ENCODE measurements at places on chromosomes 1 and 21.

DNA sequence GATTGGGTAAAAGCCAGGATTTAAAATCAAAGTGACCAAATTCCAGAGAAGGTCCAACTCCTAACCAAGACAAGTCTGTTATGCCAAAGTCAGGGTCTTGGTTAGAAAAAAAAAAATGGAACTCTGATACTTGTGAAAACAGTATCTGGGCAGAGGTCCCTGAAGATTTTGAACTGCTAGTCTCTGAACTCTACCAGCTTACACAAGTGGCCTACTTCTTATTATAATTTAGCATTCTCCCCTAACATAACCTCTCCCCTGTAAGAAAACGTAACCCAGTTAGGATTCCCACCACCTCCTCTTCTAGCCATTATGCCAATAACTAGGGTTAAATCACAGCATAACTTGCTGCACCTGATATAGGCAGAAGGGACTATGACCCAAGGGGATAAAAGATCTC lies 220.5 kb downstream of the COL24A1 start:
- DNase-seq = no peak

- DNase-seq = no peak
These were observed 42.1 kb downstream of the CAMK2N1 start for GRCh38 chr1:20443703-20444586.

DNA sequence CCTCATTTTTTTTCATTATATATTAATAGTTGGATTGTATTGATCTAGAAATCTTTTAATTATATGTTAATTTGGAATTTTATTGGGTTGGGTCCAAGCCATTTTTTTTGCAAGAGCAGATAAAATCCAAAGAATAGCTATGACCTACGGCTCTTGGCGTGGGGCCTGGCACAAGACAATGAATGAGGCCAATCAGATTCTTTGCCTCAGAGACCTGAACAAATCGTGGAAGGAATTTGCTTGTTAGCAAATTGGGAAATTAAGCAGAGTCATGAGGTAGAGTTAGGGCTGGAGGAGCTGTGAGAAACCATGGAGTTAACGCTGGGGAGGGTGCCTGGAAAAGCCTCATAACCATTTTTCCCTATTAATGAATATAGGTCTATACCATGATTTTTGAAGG lies 40.1 kb downstream of the CAMSAP2 start:
- DNase-seq = no peak

DNA sequence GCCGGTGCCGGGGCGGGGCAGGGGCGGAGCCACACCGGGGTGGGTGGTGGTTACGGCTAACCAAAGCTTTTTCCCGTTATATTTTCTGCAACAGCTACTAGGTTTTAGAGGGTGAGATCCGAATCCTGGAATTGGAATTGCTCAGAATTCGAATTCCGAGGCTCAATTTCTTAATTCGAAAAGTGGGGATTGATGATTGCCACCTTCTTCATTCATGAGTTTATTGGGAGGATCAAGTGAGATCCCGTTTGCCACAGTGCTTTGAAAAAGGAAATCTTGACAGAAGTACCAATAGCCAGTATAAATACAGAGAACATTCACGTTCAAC lies 207 bp upstream of the SVBP start:
- no peak for DNase-seq

DNA sequence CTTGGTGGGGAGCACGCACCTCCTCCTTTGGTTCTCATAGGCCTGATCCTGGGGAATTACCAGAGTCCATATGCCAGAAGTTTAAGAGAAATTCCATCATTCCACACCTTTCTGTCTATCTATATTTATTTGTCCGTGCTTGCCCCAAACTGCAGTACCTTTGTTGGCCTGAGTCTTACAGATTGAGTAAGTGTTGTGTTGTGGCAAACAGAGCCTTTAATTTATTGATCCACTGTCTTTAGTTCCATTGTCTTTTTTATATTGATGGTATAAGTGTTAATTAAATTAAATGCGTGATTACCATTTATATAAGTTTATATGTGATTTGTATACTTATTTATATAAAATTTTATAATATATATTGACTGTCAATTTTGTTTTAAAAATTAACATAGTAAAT lies 4.9 kb downstream of the SH3BGR start:
- peak; percentile 19 for DNase-seq

GRCh38 chr1:41286992-41287391 lies 44.9 kb upstream of the SCMH1 start:
- DNase-seq = no peak

GRCh38 chr21:36698981-36699545 lies at the start of gene SIM2:
TSS of gene SIM2 (plus strand) at chr21:36699115. CDS start at chr21:36699747, 632 bp downstream.
- peak; percentile 30 for DNase-seq

Data from NCI-H82 (cell line).